ENCODE measurements at places on chromosomes 11 and 22.

DNA sequence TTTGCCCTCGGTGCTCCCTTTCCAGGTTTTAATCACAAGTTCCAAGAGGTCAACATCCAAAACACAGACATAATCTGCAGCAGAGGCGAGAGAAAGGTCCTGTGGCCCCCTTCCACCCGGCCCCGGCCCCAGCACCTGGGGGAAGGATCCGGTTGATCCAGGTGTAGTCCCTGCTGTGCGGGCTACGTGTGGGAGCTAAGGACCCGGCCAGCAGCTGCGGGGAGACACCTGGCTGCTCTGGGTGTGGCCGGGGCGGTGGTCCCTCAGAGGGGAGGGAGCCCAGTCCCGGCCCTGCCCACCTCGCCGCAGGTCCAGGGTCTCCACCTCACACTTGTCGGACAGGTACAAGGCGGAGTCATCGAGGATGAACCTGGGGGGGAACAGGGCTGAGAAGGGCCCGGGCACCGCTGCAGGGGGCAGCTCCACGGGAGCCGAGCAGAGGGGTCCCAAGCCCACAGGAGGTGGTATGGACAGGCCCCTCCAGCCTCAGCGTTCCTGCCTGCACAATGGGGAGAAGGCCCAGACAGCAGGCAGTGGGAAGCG lies 13.6 kb downstream of the ATG2A start:
- no peak for DNase-seq

DNA sequence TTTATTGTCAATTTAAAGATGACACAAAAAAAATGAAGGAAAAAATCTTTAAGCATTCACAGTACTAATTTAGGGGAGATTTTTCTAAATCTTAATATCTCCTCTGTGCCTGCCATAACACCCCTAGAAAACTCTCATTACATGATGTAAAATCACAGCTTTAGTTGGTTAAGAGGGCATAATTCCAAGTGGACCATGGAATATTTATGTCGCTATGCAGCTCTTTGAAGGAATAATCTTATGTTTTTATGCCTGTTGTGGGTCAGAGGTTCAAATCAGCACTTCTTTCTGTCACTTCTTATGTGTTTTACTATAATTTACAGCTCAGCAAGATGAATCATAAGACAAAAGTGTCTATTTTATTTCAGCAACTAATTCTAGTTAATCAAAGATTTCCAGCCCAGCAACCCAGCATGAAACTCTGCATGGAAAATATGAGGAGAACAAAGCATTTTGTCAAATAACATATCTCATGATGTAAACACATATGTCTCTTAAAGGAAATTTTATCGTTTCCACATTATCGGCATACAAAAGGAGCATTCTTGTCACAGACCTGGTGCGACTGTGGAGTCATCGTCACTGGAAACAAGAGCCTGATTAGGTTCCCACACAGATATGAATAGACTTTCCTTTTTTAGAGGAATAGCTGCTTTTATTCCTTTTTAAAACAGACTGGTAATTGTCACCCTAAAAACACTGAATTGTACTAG lies 274.8 kb downstream of the SOX6 start:
- no peak for DNase-seq

- no peak for DNase-seq
These were observed 128.0 kb downstream of the TENM4 start for GRCh38 chr11:79312617-79313529.

GRCh38 chr11:1694064-1694845 lies 2.7 kb upstream of the KRTAP5-6 start:
- DNase-seq: peak; percentile 66

DNA sequence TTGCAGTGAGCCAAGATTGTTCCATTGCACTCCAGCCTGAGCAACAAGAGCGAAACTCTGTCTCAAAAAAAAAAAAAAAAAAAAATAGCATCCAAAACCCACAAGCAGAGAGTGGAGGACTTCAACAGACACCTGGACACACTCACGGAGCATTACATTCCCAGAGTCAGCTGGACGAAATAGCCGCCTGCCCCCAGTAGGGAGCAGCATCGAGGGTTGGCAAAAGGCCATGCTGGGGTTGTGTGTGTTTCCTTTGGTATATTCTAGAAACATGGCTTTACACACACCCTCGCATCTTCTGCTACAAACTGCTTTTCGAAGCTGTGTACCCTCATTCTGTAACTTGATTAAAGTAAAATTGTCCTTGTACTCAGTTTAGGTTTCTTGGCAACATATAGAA lies 5.3 kb downstream of the ADA2 start:
- peak; percentile 24 for DNase-seq

DNA sequence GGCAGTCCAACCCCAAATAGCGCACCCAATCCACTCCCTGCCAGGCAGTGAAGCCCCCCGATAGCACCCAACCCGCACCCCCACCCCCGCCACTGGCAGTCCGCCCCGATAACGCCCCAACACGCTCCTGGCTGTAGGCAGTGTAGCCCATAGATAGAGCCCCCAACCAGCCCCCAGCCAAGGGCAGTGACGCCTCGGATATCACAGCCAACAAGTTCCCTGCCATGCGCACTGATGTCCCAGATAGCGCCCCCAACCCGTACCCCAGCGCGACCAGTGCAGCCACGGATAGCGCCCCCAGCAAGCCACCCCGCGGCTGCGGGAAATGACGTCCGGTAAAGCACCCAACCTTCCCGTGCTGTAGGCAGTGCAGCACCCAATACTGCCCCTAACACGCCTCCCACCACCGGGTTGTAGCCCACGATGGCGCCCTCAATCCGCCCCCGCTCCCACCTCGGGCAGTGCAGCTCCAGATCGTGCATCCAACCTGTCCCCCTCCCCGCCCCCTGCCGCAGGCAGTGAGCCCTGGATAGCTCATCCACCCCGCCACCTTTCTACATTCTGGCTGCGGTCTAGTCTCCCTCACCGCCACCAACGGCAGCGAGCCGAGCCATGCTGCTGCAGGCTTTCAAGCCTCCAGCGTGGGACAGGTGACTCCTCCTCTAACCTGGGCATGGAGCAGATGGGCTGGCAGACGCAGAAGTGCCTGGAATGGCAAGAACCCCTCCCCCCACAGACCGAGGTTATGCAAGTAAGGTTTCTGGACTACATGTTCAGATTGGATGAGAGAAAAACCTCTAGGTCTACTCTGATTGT lies 625 bp downstream of the RFPL2 start:
- no peak for DNase-seq

DNA sequence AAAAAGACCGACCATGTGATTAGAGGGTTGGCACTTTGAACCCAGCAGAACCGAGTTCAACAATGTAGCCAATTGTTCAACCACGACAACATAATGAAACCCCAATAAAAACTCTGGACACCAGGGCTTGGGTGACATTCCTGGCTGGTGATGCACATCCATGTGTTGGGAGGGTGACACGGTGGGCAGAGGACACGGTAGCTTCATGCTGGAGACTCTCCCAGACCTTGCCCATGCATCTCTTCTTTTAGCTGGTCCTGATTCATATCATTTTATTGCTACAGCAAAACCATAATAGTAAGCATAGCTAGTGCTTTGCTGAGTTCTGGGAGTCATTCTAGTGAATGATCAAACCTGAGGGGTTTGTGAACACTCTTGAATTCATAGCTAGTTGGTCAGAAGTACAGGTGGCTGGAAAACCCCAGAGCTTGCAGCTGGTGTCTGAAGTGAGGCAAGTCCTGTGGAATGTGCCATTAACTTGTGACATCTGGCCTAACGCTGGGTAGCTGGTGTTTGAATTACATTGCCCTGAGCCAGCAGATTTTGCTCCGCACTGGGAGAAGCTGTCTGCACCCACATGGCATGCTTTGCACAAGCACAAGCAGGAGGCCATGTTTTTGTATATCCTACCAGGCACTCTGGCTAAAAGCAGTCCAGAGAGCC lies 14.0 kb downstream of the RPUSD4 start:
- DNase-seq: no peak

DNA sequence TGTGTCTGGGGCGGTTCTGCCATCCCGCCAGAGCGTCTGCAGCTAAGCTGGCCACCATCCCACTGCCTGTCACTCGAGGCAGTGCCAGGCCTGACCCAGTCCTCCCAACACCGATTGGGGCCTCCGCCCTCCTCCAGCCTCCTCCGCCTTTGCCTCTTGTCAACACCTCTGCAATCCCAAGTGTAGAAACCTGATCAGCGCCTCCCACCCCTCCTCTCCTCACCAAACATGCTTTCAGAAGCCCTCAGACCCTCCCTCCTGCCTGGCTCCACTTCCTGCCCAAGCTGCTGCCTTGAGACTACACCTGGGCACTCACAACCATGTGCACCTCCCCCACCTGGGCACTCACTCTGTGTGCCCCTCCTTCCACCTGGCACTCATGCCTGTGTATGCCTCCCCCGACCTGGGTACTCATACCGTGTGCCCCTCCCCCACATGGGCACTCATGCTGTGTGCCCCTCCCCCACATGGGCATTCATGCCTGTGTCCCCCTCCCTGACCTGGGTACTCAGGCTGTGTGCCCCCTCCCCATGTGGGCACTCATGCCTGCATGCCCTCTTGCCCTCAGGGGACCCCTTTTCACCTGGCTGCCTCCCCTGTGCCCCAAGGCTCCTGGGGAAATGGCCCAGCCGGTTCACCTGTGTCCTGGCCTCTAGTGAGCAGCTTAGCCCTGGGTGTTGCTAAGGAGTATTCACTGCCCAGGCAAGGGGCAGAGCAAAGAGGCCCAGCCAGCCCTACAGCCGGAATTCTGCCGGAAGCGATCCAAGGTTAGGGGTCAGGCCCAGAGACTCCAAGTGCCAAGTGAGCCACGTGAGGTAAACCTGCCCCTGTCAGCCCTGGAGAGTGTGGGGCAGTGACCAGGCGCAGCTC lies 5.5 kb upstream of the IFITM10 start:
- no peak for DNase-seq

DNA sequence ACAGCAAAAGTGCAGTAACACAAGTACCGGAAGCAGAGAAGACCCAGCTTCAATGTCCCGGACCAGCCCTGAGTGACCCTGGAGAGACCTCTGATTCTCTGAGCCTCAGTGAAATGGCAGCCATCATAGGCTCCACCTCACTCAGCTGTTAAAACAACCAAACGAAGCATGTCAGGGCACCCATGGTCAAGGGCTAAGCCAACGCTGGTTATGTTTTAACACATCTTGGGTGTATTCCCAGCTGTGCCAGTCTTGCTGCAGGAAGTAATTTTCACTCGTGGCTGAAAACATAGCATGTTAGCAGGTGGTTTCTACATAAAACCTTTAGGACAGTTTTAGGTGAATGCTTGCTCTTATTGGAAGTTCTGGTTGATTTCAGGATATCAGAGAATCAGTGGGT lies 30.9 kb downstream of the LMO2 start:
- no peak for DNase-seq

Data from stimulated activated CD8-positive, alpha-beta memory T cell treated with anti-CD3 and anti-CD28 coated beads, Interleukin-4, amount 100 ng/mL, for 1 hour (primary cell).